Mesothelial cell of epicardium (in vitro differentiated cells): ENCODE measurements at places on chromosomes 5 and 9.

DNA sequence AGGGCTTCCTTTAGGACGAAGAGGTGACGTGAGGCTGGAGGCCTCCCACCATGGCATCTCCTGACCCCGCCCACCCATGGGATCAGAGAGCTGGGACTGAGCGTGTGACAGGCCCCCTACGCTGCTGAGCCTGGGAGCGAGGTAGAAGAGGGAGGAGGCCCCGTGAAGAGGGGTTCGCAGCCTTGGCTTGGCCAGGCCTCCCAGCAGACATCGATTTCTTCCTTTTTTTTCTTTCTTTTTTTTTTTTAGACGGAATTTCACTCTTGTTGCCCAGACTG is 39.5 kb downstream of the PTGES start:
- no peak for DNase-seq

- DNase-seq, result no peak
Observed at GRCh38 chr5:143543358-143544255, 140.1 kb upstream of the NR3C1 start.

DNA sequence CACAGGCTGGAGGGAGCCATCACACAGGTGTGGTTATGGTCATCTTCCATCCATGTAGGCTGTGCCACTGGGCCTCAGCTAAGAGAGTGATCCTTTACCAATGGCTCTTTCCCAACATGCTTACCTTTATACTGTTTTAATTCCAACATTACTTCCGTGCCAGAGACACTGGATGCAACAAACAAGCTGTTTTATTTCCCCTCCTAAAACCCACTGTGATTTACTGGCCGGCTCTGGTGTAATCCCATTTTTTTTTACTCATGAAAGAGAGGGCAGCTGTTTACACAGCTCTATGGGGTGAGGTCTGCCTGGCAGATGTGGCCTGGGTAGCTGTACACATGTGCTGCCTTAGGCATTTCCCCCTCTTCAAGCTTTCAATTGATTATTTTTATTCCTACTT is 58.5 kb downstream of the MACROH2A1 start:
- DNase-seq, result no peak

DNA sequence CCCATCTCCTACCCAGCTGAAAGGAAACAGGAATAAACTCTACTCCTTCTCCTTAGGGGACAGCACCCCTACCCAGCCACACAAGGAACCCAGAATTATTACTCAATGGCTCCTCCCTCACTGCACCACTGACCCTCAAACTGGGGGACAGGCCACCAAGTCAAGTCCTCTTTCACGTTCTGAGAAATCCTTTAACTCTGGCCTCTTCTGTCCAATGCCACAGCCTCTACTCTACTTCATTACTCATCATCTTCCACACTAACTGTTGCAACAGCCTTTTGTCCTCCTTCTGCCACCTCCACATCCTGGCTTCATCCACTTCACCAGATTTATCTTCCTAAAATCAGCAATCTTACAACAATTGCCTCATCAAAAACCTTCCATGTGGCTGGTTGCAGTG is 6.8 kb downstream of the TTC39B start:
- DNase-seq, result no peak

GRCh38 chr5:106127985-106128384 is 1542.8 kb downstream of the EFNA5 start:
- DNase-seq, result no peak
